ENCODE measurements at places on chromosomes 1 and 21.

- DNase-seq, result peak; percentile 88
Observed at GRCh38 chr1:206635080-206635977, at the start of gene DYRK3. TSS of gene DYRK3 (plus strand) at chr1:206635536. CDS start at chr1:206635704, 168 bp downstream.

DNA sequence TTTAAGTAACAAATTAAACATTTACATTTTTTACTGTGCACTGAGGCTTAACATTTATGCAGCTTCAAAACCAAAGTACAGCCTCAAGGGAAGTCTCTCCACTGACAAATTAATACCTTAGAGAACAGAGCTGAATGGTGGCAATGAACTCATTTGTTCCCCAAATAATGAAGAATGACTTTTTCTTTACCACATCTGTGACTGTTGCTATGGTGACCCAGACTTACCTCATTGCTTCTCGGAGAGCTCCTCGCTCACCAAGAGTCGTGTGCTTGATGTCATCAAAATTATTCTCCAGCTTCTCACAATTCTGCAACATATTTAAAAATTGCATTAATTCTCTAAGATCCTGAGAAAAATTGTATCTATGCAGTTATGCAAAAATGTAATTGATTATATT is 92.9 kb downstream of the DPYD start:
- no peak for DNase-seq

- DNase-seq, result no peak
Observed at GRCh38 chr1:6299557-6300165, 38.8 kb upstream of the GPR153 start.

DNA sequence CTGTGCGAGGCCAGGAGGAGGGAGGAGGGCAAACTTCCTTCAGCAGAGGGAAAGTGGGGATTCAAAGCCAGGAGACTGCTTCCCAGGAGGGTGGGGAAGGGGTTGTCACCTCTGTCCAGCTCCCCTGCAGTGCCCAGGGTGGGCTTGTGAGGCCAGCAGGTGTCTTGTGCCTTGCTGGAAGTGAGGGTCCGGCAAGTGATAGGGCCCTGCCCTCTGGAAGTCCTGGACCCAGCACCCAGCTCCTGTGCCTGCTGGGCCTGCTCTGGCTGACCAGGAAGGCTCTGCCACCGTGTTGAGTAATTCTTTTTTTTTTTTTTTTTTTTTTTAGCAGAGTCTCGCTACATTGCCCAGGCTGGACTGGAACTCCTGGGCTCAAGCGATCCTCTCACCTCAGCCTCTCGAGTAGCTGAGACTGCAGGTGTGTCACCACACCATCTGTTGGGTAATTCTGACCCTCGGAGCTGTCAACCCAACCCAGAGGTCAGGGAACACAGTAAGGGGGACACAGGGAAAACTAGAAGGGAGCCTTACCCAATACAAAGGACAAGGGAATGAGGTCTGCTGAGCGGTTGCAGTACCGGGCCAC is 1.0 kb downstream of the BEST4 start:
- no peak for DNase-seq

- no peak for DNase-seq
Observed at GRCh38 chr1:53296117-53296749, 31.6 kb downstream of the LRP8 start.

- no peak for DNase-seq
Observed at GRCh38 chr1:182410620-182411273, 10.3 kb upstream of the TEDDM1 start.

- DNase-seq, result no peak
Observed at GRCh38 chr1:22584001-22584562, 20.8 kb downstream of the EPHA8 start.

DNA sequence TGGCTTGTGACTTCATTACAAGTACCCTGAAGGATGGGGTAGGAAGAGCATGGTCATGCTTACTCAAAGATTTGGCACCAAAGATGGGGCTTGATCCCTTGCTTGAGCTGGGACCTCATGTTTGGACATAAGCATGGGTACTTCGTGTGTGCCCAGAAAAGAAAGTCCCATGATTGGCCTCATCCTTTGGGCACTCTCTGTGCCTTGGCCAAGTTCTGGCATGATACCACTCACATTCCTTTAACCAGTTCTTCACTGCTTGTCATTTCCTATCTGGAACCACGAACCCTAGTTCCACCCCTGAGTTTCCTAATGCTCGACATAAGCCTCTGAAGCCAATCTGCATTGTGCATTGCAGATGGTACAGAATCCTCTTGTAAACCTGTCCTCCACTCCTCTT is 107.0 kb downstream of the NAV1 start:
- no peak for DNase-seq

DNA sequence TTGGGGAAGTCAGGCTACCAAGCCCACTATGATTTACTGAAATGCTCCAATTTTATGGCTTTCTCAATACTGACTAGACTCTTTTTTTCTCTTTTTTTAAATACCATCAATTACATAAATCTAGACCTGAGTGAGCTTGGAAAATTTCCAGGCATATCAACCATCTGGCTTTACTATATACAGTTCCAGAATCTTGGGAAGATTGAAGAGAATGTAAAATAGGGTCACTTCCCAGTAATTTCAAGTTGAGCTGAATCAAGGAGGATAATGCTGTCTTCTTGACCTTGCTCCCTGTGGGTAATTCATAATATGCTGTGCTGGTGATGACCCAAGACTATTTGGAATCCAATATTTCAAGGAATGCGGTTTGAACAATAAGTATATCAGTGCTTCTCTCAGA is 108.1 kb downstream of the MAP3K21 start:
- peak; percentile 52 for DNase-seq

- no peak for DNase-seq
Observed at GRCh38 chr1:231706934-231707333, 80.3 kb downstream of the DISC1 start.

DNA sequence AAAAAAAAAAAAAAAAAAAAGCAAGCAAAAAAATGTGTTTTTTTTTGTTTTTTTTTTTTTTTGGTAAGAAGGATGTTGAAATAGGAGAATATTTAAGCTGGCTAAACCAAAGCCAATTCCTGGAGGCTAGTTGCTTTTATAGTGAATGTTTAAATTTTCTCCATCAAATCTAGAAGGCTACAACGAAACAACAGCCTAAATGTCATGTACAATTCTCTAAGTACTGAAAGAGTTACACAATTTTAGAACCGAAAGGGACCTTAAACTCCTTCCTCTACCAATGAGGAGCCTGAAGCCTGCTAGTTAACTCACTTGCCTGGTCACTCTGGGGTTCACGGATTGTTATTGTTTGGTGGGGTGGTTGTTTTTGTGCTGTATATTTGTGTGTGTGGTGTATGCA is 3.5 kb downstream of the WLS start:
- DNase-seq, result no peak

DNA sequence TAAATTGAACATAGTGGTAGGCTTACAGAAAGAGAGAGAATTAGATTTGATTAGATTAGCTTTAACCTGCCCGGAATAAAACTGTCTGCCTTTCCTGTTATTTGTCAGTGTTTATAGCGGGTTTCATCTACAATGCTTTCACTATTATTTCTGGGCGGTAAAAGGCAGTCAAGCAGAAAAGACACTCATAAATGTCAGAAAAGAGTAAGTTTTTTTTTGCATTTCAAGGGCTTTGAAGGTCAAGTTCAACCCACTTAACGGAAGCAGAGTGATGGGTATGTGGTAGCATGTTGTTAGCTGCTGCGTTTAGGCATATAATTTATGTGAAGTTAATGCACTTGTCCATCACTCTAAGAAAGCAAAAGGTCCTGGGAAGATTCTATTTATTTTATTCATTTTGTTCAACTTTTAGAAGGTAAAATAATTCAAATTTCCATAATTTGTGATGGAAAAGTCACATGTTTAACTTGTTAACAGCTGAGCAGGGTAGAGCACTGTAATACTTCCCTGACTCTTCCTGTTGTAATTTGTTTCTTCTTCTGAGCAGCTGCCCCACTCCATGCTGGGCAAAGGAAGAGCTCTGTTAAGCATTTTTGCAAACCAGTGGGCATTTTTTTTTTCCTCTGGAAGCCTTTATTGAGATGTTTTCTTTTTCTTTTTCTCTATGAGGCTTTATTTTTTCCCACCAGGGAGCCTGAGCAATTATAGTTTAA is 220.1 kb downstream of the ST6GALNAC3 start:
- no peak for DNase-seq

- no peak for DNase-seq
Observed at GRCh38 chr1:92480200-92480812, 6.4 kb downstream of the GFI1 start.

DNA sequence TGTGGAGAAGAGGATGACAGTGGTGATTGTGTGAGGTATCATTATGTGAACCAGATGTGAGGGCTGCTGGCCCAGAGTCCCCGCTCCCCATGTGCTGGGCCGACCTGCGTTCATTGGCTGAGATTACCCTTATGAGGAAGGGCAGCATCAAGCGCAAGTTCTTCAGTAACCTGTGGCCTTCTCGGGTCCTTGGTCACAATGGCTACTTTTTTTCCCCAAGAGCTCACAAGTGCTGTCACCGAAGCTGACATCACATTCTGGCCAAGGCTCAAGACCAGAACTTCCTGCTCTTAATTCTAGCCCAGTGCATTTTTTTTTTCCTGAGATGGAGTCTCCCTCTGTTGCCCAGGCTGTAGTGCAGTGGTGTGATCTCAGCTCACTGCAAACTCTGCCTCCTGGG is 262.9 kb downstream of the RHOU start:
- no peak for DNase-seq

DNA sequence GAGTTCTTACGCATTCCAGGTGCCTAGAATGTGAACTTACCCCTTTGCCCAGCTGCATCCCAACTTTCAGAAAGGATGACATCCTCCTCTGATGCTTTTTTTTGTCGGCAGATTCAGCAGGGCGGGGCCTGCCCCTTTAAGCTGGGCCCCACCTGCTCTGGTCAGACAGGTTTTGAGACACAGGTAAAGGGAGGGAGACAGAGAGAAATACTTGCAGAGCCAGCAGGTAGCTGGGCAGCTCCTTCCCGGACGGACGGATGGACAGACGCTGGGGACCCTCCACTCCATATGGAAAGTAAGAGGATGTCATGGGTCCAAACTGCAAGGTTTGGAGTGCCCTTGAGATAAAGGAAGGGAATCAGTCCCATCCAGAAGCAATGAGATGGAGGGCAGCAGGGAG is at the start of gene TMEM79:
Gene TMEM79, plus strand, starts transcription at position 214 of the 400 bp plus-strand sequence. CDS start 902 bp downstream, outside the sequence.
- DNase-seq, result no peak

DNA sequence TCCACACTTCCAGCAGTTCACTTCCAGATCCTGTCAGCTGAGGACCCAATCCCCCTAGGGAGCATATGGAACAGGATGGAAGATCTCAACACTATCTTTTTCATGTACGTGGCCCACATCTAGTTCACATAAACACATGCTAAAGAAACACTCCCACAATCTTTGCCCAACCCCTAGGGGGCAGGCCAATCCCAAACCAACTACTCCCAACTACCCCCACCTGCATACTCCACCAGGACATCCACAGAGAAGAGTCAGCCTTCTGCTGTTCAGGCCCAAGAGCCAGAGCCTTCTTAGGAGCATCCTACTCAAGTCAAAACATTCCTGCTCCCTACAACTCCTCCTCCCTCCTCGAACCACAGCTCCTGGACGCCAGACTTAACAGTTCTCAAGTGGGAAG is 5.6 kb upstream of the SLC5A9 start:
- DNase-seq, result no peak

DNA sequence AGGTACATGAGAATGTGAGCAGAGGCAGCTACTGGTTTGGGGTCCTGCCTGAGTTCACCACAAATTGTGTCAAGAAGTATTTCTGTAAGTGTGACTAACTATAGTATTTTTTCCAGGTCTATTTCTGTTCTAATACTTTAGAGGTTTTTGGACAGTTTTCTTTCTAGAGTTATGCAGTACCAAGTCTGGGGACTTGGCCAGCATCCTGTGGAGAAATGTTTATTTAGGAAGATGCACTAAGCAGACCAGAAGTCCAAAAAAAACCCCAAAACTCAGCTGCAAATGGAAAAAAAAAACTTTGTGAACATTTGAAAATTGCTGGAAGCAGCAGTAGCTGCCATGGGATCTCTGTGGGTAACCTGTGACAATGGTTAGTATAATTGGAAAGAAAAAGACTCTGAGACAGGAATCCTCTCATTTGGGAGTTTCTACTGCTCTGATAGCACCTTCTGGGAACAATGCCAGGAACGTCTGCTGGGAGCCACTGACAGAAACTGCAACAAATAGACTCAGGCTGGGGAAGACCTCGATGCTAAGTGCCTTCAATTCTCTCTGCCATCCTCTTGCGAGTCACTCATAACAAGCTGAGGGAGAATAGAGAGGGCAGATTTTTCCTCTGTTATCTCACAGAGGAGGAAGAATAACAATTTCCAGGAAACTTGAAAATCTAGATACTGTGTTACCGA is 37.6 kb downstream of the OR10R2 start:
- no peak for DNase-seq

DNA sequence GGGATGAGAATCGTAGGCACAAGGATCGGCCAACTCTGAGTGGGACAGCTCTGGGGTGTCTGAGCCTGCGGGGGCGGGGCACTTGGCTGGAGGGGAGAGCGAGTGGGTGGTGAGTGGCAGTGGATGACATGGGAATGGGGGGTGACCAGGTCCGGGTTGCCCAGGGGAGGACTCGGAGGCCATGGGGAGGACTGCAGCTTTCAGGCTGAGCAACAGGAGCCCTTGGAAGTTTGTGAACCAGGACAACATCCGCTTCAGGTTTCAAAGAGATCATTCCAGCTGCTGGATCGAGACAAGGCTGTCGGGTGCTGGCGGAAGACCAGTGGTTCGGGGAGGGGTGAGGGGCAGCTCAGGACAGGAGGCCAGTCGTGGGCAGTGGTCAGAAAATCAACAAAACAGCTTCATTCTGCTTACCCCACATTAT is 124.4 kb upstream of the IRF2BP2 start:
- DNase-seq, result no peak

- DNase-seq, result no peak
Observed at GRCh38 chr1:205477759-205478247, 22.0 kb upstream of the BLACAT1 start.

DNA sequence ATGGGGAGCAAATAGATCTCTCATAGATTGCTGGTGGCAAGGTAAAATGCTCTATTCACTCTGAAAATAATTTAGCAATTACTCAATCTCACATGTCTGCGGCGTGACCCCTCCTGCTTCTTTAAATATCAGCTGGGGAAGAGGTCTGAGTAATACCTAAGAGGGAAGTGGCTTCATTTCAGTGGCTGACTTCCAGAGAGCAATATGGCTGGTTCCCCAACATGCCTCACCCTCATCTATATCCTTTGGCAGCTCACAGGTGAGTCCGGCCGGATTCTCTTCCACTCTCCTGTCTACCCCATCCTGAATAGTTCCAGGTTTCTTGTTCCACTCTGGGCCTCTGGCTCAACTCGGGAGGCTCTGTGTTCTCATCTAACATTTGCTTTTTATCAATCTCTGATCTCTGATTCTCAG is at the start of gene SLAMF7:
Gene SLAMF7, plus strand, starts transcription at position 150 of the 414 bp plus-strand sequence. Its CDS starts 55 bp downstream, at position 205.
- no peak for DNase-seq

DNA sequence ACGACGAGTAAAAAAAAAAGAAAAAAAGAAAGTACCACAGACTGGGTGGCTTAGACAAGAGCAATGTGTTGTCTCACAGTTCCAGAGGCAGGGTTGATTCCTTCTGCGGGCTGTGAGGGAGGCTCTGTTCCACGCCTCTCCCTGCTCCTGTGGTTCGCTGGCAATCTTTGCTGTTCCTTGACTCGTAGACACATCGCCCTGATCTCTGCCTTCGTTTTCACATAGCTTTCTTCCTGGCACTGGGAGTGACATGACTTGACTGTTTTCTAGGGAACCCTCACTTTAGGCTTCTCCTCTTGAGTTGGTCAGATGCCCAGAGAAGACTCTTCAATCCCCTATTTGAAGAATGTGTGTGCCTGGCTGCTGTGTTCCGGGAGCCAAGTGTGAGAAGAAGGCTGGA is 133.6 kb downstream of the TM2D1 start:
- DNase-seq, result no peak

Data from NCI-H1694 treated with DMSO at 0.1 percent for 48 hours (cell line).